Large intestine (tissue), 12 donors: ENCODE measurements at places on chromosomes 6 and 20.

GRCh38 chr20:8212286-8212685 is 80.2 kb downstream of the PLCB1 start:
- no peak overlapping the region for H3K4me3 ChIP-seq
- no peaks in the 10 kb centered on the region for H3K36me3 ChIP-seq
- no peaks in the 10 kb centered on the region for H3K4me1 ChIP-seq
- no peaks in the 10 kb centered on the region for H3K27me3 ChIP-seq
- no peak overlapping the region for H3K27ac ChIP-seq
- DNase-seq, result no peak

DNA sequence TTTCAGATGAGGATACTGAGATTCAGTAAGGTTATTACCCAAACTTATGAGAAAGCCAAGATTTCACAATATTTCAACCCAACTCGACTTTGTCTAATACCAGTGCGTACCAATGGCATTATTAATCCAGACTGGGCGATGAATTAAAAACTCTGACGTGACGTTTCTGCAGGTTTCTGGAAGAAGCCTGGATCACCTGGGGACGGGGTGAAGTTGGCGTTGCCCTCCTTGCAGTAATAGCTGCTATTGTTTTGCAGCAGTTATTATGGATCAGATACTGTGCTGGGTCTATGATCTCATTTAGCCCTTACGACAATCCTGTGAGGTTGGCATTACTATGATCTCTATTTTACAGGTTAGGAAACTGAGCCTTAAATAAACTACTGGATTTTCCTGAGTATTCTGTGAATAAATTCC is 569 bp upstream of the CDC5L start:
- peaks cover 12% of the 10 kb centered on the region for H3K36me3 ChIP-seq
- H3K4me1 ChIP-seq, result peaks cover 8% of the 10 kb centered on the region
- H3K27ac ChIP-seq, result peak overlapping the region; percentile 97
- DNase-seq, result no peak
- peak overlapping the region; percentile 72 for H3K4me3 ChIP-seq

GRCh38 chr6:116616737-116617053 is 416 bp downstream of the RSPH4A start:
- DNase-seq, result no peak
- H3K4me3 ChIP-seq, result peak overlapping the region; percentile 54
- peaks cover 6% of the 10 kb centered on the region for H3K4me1 ChIP-seq
- H3K27ac ChIP-seq, result no peak overlapping the region
- no peaks in the 10 kb centered on the region for H3K36me3 ChIP-seq

GRCh38 chr6:36824253-36824652 is 15.0 kb downstream of the CPNE5 start:
- no peaks in the 10 kb centered on the region for H3K27me3 ChIP-seq
- no peak overlapping the region for H3K27ac ChIP-seq
- H3K4me1 ChIP-seq, result peaks cover 2% of the 10 kb centered on the region
- no peaks in the 10 kb centered on the region for H3K36me3 ChIP-seq
- DNase-seq, result no peak

DNA sequence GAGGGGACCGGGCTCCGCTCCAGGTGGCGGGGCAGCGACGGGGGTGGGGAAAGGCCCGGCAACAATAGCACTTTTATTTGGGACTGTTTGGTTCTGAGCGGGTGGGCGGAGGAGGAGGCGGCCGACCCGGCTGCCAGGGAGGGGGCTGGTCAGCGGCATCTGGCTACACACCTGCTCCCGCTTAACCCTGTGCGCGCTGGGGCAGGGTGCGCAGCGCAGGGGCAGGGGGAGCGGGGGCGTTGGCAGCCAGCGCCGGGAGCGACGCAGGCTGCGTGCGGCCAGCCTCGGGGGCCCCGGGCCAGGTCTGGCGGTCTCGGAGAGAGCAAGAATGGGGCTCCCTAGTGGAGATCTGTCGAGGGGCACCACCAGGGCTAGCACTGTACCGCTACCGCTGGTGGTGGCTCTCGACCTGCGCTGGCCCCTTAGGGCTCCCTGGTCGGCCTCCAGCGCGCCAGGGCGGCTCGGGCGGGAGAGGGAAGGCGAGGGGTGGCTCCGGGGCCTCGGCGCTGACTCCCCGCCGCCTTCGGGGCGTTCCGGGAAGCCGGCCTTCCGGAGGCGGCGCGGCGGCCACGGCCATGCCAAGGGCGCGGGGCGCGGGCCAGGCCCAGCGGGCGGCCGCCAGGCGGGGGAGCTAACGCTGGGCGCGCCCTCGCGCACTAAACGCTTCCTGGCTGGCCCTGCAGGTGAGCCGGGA is 92.4 kb downstream of the NCR2 start:
- H3K4me1 ChIP-seq, result peaks cover 45% of the 10 kb centered on the region
- peak; percentile 75 for DNase-seq
- peaks cover 18% of the 10 kb centered on the region for H3K27me3 ChIP-seq
- no peak overlapping the region for H3K27ac ChIP-seq

DNA sequence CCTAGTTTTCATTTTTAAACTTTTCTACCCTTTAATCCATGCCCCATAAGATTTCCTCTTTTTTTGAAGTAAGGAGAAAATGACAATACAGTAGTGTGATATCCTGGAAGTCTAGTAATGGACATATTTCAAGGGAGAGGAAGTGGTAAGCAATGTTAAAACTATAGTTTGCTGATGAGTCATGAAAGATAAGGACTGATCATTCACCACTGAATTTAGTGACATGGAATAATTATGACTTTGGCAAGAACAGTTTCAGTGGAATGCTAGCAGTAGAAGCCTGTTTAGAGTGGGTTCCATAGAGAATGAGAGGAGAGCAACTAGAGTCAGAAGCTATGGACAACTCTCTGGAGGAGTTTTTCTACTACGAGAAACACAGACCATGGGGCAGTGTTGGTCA is 24.9 kb upstream of the SLC2A12 start:
- no peak overlapping the region for H3K27ac ChIP-seq
- no peak for DNase-seq
- H3K36me3 ChIP-seq, result no peaks in the 10 kb centered on the region
- H3K4me3 ChIP-seq, result no peak overlapping the region

DNA sequence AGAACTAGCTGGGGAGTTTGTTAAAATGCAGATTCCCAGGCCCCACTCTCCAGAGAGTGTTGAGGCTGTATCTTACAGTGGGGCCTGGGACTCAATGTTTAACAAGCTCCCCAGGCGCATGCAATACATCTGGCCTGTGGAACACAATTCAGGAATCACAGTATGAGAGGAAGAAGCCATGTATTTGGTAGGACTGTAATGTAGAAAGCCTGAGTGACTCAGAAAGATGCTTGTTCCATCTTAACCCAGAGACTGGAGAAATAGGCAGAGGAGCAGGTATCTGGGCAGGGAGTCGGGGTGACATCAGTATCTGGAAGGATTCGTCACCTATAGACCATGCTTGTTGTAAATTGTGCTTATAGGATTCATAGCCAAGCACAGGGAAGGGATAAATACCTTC is 90.5 kb downstream of the UNC5CL start:
- H3K4me3 ChIP-seq, result no peak overlapping the region
- no peaks in the 10 kb centered on the region for H3K36me3 ChIP-seq
- no peak overlapping the region for H3K27ac ChIP-seq
- no peaks in the 10 kb centered on the region for H3K4me1 ChIP-seq
- H3K27me3 ChIP-seq, result no peaks in the 10 kb centered on the region

- no peaks in the 10 kb centered on the region for H3K27me3 ChIP-seq
- no peak for DNase-seq
- no peak overlapping the region for H3K27ac ChIP-seq
- no peaks in the 10 kb centered on the region for H3K36me3 ChIP-seq
- H3K4me3 ChIP-seq, result no peak overlapping the region
- H3K4me1 ChIP-seq, result peaks cover 37% of the 10 kb centered on the region
Measured at GRCh38 chr6:168270274-168271172, 49.1 kb downstream of the DACT2 start.

DNA sequence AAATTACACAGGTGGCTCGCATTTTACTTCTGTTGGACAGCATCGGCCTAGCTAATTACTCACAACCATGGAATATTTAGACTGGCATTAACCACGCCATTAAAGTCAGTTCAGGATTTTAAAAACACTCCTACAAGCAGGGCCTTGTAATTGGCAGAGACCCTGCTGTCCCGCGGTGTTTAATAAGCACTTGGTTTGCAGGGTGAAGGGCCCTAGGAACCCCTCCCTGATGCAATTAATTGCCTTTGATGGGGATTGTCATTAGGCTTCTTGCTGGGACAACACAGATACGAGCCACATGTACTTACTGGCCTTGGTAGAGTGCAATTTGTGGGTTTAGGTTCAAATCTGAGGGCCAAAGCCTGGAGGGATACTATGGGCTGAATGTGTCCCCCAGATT is 7.8 kb upstream of the VSTM2L start:
- H3K27ac ChIP-seq, result no peak overlapping the region
- no peaks in the 10 kb centered on the region for H3K36me3 ChIP-seq
- H3K27me3 ChIP-seq, result peaks cover 12% of the 10 kb centered on the region
- H3K4me1 ChIP-seq, result no peaks in the 10 kb centered on the region

- no peaks in the 10 kb centered on the region for H3K27me3 ChIP-seq
- no peak overlapping the region for H3K4me3 ChIP-seq
- H3K4me1 ChIP-seq, result no peaks in the 10 kb centered on the region
- no peak overlapping the region for H3K27ac ChIP-seq
- no peak for DNase-seq
Measured at GRCh38 chr20:43650997-43651525, 15.9 kb upstream of the MYBL2 start.

- peak; percentile 42 for DNase-seq
- no peaks in the 10 kb centered on the region for H3K4me1 ChIP-seq
- H3K36me3 ChIP-seq, result no peaks in the 10 kb centered on the region
- H3K27ac ChIP-seq, result no peak overlapping the region
- peaks cover 49% of the 10 kb centered on the region for H3K27me3 ChIP-seq
Measured at GRCh38 chr6:159174263-159174969, 5.2 kb downstream of the FNDC1 start.
